ENCODE measurements at places on chromosomes 1 and 21.
A peak's percentile ranks its signal among the peaks of the same experiment; 100 is the strongest.

DNA sequence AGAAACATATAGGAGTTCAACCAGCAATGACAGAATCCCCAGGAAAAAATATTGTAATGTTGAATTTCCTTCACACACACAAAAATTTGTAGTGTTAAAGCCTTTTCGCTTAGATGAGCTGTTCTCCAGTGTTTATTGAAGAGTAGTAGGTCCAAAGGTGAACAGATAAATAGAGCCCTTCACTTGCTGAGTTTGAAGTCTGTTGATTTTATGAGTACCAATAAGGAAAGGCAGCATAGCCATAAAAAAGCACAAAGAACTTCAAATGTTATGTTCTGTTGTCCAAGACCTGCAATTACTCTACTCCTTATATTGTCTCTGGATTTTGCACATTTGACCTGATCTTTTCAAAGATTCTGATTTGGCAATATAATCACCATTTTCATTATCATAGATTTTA lies 362.7 kb upstream of the B3GALT2 start:
- DNase-seq: no peak

GRCh38 chr1:166169182-166169581 lies 2.4 kb upstream of the FAM78B start:
- no peak for DNase-seq

- no peak for DNase-seq
Measured at GRCh38 chr1:115336741-115337140, 1.3 kb downstream of the NGF start.

GRCh38 chr1:63010913-63011660 lies 227.2 kb downstream of the ATG4C start:
- no peak for DNase-seq

GRCh38 chr1:174990382-174990999 lies 9.3 kb upstream of the CACYBP start:
- DNase-seq: peak; percentile 58

DNA sequence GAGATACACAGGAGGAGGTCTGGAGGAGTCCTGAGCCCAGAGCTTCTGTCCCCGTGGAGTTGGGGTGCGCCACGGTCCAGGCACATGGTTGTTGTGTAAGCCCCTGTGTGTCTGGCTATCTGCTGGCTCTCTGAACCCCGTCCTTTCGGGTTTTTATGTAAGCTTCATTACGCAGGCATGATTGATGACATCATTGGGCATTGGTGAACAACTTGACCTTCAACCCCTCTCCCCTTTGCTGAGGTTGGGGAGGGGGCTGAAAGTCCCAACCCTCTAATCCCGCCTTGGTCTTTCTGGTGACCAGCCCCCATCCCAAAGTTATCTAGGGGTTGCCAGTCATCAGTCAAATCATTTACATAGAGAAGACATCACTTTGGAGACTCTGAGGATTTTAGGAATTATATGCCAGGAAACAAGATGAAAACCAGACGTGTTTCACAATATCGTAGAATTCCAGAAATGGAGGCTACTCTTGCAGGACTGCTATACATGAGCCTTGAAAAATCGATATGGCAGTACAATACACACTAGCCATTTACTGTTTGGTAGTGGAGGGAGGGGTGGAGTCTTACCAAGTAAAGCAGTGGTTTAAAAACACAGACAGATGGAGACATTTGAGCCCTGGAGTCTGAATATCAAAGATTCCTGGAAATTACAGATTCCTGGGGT lies 69.8 kb upstream of the SCAF4 start:
- DNase-seq: no peak

GRCh38 chr1:113784104-113784779 lies 25.0 kb upstream of the PHTF1 start:
- DNase-seq: peak; percentile 13

- no peak for DNase-seq
Measured at GRCh38 chr1:162070825-162071224, 1.3 kb downstream of the NOS1AP start.

DNA sequence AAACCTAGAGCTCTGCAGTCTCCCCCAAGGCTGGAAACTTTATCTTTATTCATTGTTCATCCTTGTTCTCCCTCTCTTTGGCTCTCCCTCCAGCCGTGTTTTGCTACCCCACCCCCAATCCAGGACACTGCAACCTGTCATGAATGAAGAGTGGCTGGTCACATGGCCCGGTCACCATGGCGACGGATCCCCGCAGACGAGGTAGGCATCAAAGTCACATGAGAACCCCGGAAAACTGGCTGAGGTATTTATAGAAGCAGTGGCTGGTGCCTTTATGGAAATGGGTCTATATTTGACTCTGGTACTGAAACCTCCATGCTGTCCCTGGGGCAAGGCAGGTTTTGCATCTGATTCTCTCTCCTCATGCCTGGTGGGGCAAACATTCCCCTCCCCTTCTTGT lies 13.4 kb upstream of the SLC6A17 start:
- peak; percentile 9 for DNase-seq

Measured in NAMALWA (cell line).